NCI-H1436 treated with DMSO at 0.1 percent for 48 hours (cell line): ENCODE measurements at places on chromosomes 6 and 20.
A peak's percentile ranks its signal among the peaks of the same experiment; 100 is the strongest.

DNA sequence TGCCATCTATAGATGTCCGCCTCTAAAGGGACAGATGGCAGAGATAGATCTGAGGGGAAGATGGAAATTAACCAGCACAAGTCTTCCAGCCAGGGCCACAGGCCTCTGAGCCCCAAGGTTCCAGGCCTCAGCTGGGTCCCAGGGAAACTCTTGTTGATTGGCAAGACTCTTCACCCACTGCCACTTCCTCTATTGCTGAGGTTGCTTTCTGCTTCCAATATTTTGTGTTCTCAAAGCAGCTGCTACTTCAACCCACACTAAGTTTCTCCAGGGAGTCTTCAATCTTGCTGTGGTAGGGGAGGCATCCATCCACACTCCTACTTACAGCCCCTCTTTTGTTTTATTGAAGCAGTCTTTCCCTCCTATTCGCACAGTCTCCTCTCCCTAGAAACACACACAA, 36.4 kb upstream of the SASH1 start:
- no peak for DNase-seq

GRCh38 chr6:160102956-160103824, 18.4 kb upstream of the SLC22A1 start:
- DNase-seq = no peak

- no peak for DNase-seq
These were observed 7.5 kb downstream of the DEF6 start for GRCh38 chr6:35305117-35305516.

DNA sequence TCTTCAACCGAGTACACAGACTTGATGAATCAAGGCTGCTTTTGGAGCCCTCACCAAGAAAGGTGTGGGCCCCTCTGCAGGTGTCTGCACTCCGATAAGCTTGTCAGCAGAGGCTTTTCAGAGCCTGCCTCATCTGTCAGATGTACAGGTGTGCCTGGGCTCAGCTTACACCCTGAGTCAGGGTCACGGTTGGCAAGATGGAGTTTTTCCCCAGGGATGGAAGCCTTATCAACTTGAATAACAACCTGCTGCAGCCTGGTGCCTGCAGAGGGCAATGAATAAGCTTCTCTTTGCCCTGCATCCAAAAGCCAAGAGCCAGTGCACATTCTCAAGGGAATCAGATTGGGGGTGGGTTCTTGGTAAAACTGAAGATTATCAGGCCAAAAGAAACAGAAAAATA, 427.1 kb downstream of the CD83 start:
- peak; percentile 76 for DNase-seq

- DNase-seq = no peak
These were observed 10.6 kb downstream of the IL22RA2 start for GRCh38 chr6:137162692-137163306.

DNA sequence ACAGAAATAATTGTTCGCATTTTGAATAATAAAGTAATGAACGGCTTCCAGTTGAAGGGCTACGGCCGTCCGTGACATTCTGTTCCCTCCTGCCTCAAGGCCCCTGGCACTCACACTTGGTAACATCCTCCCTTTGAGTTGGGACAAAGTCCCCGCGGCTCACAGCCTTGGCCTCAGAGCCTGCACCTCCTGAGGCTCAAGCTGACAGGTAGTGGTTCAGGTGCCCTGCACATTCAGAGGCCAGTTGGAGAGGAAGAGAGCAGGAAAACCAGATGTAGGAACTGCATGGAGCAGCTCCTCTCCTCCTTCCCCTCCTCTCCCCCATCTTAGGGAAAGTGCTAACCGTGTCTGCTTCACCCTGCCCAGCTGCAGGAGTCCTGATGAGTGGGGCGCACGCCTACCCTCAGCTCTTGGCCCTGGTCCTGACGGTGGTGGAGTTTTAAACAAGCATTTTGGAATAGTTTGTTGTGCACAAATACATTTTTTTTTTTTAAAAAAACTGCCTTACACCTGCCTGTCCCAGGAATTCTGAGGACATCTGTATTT, 393.1 kb downstream of the SMOC2 start:
- DNase-seq = no peak

- no peak for DNase-seq
These were observed 733 bp upstream of the PSORS1C2 start for GRCh38 chr6:31139599-31139998.

DNA sequence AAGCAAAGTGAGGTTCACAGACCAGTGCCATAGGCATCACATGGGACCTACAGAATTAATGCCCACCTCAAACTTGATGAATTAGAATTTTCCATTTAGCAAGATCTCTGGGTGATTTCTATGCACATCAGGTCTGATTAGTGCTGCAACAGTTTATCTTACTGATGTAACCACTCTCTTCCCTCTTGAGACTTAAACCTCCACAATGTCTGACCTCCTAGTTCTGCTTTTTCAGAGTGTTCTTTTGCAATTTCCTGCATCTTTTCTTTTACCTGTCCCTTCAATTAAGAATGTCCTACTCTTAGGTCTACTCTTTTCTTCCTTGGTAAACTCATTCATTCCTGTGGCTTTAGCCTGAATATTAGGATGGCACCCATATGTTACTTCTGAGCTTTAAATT, 615.3 kb downstream of the TFAP2A start:
- DNase-seq = no peak

DNA sequence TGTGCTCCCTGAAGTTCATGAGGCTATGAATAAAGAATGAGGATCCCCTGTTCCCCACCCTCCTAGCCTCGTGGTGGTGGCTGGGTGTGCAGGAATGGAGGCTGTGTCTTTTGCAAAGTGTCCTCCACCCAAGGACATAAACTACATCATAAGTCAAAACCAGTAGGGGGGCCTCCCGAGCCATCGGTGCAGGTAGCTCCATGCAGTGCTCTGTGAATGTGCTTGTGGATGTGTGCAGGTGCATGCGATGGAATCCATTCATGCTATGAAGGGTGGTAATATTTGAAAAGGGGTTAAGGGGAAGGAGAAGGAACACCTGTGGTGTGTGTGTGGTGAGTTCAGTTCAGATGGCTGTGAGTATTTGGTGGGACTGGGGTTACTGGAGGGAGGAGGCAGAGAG, 197.3 kb downstream of the NRN1 start:
- no peak for DNase-seq

DNA sequence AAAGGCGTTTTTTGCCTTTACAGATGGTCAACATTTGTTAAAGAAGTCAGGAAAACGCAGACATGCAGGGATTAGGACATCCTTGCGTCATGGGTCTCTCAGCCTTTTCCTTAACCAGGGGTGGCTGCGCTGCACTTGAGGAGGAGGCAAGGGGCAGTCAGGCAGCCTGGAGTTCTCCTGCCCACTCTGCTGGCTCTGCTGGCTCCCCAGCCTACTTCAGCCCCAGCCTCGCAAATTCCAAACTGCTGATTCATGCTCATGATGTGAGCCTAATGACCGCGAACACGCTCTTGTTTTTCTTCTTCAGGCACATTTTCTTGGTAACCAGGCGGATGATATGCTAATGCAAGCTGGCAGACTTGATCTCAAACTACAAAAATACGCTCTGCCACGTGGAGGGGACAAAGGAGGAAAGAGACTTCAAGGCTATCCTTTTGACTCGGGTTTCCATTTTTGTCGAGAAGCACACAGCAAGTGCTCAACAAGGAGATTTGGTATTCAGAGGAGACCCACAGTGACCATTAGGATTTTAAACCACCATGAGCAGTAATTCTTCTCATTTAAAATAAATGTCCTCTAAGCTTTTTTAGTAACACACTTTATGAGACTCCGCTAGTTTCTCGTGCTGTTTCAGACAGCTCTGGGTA, 290.3 kb upstream of the STXBP5 start:
- DNase-seq = no peak

DNA sequence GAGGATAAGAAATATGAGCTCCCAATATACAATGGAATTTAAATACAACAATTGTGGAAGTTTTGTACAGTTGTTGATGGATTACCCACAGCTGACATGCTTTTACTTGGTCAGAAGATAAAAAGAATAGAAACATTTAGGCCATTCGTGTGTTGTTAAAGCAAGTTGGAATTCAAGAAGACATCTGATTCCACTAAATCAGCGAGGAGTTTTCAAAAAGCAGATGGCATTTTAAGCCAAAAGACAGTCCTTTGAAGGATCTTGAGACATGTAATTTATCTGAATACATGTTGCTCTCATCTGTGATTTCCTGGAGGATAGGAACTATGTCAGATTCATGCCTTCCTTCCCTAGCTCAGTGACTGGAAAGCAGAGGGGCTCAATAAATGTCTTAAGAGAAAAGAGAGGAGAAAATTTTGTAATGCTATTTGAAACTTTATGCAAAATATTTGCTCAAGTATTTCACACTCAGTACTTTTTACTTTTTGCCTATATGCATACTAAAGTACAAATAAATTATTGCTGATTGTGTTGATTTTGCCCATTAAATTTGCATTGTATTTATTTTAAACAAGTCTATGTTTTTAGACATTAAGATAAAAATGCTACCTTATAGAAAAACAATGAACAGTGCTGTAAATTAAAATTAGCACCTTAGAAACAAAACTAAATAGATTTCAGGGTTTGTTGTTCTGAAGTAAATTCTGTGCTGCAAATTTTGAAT, 733.8 kb upstream of the FLRT3 start:
- DNase-seq = no peak
